ENCODE measurements at places on chromosomes 13 and 19. TPM values are rescaled to one million over a fixed set of nuclear protein-coding genes. Genes with fewer than 3 reads are reported as not detected.

ATP4B gene
- not detected for total RNA-seq

NKPD1 gene
- 0.13 TPM for total RNA-seq

CAMSAP3 gene
- total RNA-seq = 0.19 TPM

ICAM5 gene
- total RNA-seq = 0.16 TPM

POU2F2 gene
- 1.4 TPM for total RNA-seq

SOHLH2 gene
- total RNA-seq = not detected

PCDH20 gene
- total RNA-seq = not detected

COQ8B gene
- 23.5 TPM for total RNA-seq

MYPOP gene
- total RNA-seq = 0.49 TPM

LILRA2 gene
- total RNA-seq = not detected

IGFLR1 gene
- total RNA-seq = 0.94 TPM

BRCA2 gene
- 4.8 TPM for total RNA-seq

PSG2 gene
- not detected for total RNA-seq

DACT3 gene
- 0.13 TPM for total RNA-seq

NFIX gene
- 2.1 TPM for total RNA-seq

KRTDAP gene
- not detected for total RNA-seq

PLK5 gene
- not detected for total RNA-seq

SH3GL1 gene
- 62.7 TPM for total RNA-seq

CYP4F8 gene
- not detected for total RNA-seq

Measured in bladder microvascular endothelial cell (primary cell).